ENCODE measurements at places on chromosomes 7 and 10.

GRCh38 chr7:18890134-18890533 is 227.3 kb downstream of the TWIST1 start:
- no peak for DNase-seq

GRCh38 chr7:35555386-35555785 is 139.5 kb downstream of the HERPUD2 start:
- no peak for DNase-seq

GRCh38 chr7:4343272-4344247 is 338.5 kb upstream of the FOXK1 start:
- DNase-seq = no peak

DNA sequence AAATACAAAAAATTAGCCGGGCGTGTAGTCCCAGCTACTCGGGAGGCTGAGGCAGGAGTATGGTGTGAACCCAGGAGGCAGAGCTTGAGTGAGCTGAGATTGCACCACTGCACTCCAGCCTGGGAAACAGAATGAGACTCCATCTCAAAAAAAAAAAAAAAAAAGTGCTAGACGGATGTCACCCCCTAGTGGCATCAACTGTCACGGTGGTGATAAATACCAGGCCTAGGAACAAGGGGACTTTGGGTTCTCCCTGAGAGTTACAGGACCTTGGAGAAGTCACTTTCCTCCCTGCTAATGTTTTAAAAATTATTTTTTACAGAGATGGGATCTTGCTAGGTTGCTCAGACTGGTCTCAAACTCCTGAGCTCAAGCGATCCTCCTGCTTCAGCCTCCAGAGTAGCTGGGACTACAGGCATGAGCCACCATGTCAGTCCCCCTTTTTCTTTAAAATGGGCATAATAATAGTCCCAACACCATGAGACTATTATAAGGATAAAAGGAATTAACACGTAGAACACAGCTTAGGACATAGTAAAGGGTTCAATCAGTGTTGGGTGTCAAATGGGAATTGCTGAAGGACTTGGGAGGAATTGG is 2.6 kb upstream of the TMEM130 start:
- DNase-seq = no peak

- DNase-seq = no peak
Measured at GRCh38 chr10:88165849-88166271, 302.4 kb downstream of the PTEN start.

DNA sequence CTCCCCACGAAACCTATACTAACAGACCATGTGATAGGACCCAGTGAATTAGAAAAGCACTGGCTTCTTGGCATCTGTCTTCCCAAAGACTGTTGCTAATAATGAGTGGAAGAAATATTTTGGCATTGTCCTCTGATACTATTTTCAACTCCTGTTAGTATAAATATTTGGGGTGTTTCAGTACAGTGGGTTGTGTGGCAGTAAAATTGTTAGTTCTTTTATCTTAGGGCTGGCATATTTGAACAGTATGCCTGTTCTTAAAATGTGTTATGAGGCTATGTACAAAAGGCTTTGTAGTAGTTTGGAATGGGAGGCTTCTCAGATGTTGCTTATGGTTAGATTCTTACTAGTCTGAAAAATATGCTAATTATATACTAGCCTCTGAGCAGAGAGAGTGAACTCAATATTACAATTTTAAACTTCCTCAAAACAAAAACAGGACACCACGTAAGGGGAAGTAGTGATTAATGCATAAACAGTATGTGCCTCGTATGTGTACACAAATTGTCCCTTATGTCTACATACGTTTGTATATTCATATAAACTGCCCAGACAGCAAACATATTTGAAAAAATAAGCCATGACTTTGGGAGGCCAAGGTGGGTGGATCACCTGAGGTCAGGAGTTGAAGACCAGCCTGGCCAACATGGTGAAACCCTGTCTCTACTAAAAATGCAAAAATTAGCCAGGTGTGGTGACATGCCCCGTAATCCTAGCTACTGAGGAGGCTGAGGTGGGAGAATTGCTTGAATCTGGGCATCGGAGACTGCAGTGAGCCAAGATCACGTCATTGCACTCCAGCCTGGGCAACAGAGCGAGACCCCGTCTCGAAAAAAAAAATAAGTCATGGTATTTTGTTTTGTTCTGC is 115.4 kb downstream of the ARID5B start:
- DNase-seq = no peak

DNA sequence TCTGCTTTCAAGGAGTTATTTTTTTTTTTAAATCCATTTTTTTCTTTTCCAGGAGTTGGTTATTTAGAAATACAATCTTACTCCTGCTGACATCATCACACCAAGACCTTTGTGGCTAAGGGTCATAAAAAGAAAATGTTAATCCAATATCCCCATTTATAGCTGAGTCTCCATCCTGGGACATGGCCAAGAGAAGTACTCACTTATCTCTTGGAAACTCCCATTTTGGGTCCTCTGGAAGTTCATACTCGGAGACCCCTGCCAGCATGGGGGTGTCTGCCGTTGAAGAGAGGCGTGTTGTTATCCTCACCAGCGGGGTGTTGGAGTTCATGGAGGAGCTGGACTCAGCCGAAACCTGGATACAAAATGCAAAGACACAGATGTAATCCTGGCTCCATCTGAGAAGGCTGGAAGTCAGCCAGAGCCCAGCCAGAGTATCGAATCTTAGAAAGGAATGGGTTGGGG is 94.6 kb downstream of the FGFR2 start:
- DNase-seq = no peak

DNA sequence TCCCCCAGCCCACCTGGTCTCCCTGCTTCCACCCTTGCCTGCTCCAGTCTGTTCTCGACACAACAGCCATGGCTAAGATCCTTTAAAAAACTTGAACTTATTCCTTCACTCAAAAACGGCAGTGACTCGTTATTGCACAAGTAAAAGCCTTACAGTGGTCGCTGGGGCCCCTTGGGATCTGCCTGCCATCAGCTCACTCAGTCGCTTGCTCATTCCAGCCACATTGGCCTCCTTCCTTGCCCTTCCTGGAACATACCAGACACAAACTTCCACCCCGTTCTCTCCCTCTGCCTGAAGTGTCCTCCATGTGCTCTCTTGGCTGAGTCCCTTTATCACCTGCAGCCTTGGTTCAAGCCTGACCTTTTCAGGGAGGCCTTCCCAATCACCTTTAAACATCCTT is 4.7 kb downstream of the CCNY start:
- no peak for DNase-seq

- no peak for DNase-seq
Measured at GRCh38 chr7:82676777-82677463, 233.3 kb upstream of the CACNA2D1 start.

DNA sequence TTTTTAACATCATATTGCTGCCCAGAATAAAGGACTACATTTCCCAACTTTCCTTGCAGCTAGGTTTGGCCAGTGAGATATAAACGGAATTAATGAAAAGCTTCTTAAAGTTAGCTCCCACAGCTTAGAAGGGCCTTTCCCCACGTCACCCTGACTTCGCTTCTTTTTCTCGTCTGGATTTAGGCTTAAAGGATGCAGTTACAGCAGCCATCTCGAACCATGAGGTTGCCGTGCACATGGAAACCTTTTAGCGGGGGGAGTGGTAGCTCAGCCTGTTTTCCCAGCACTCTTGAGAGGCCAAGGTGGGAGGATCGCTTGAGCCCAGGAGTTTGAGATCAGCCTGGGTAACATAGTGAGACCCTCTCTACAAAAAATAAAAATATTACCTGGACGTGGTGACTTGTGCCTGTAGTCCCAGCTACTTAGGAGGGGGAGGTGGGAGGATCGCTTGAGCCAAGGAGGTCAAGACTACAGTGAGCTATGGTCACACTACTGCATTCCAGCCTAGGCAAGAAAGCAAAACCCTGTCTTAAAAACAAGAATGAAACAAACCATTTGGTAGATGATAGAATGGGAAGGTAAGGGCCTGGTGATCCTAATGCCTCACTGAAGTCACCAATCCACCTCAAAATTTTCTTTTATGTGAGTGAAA is 64.3 kb upstream of the C1GALT1 start:
- no peak for DNase-seq

Measured in GM20000 (cell line).